ENCODE measurements at places on chromosomes 2 and 18. TPM values are rescaled to one million over a fixed set of nuclear protein-coding genes. Genes with fewer than 3 reads are reported as not detected.

- H3K36me3 ChIP-seq, result no peaks in the 10 kb centered on the region
- H3K4me1 ChIP-seq, result peaks cover 26% of the 10 kb centered on the region
- no peaks in the 10 kb centered on the region for H3K27me3 ChIP-seq
- no peak for DNase-seq
- H3K4me3 ChIP-seq, result no peak overlapping the region
These were observed 160.7 kb upstream of the EPAS1 start for GRCh38 chr2:46136481-46136880.

DNA sequence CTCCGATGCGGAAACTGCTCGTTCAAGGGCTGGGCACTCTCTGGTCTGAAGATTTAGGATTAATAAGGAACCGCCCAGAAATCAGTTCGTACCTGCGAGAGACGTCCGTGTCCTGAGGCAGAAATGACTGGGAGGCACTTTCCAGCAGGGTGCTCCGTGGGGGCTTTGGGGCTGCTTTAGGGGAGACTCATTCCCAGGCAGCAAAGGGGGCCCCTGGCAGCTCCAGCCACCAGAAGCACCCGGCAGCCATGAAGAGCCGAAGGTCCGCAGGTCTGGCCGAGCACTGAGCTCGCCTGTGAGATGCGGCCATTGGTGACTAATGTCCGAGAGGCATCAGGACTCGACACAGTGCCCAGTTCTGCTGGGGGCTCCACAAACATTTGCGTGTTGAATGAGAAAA is 20.9 kb downstream of the KCNG2 start:
- no peak overlapping the region for H3K4me3 ChIP-seq
- no peaks in the 10 kb centered on the region for H3K4me1 ChIP-seq
- no peak for DNase-seq
- no peak overlapping the region for H3K27ac ChIP-seq
- H3K36me3 ChIP-seq, result no peaks in the 10 kb centered on the region
- H3K27me3 ChIP-seq, result peaks cover 7% of the 10 kb centered on the region

The CTAGE1 gene
- not detected for total RNA-seq

The KYNU gene
- total RNA-seq, result 4.5 TPM

The ANKRD30BL gene
- total RNA-seq, result not detected
